Esophagus squamous epithelium (tissue), 5 donors: ENCODE measurements at places on chromosomes 2 and 18. TPM values are rescaled to one million over a fixed set of nuclear protein-coding genes. Genes with fewer than 3 reads are reported as not detected.

The SLC14A1 gene
- total RNA-seq, result 0.53 TPM

The ANTXR1 gene
- total RNA-seq, result 50.9 TPM

The EMILIN1 gene
- total RNA-seq, result 27.8 TPM

The TTC27 gene
- 18.4 TPM for total RNA-seq

The RAB17 gene
- 9.4 TPM for total RNA-seq

The TUBA4B gene
- not detected for total RNA-seq

The SPR gene
- 16.6 TPM for total RNA-seq

The C1QL2 gene
- not detected for total RNA-seq

The CRYGD gene
- not detected for total RNA-seq

DNA sequence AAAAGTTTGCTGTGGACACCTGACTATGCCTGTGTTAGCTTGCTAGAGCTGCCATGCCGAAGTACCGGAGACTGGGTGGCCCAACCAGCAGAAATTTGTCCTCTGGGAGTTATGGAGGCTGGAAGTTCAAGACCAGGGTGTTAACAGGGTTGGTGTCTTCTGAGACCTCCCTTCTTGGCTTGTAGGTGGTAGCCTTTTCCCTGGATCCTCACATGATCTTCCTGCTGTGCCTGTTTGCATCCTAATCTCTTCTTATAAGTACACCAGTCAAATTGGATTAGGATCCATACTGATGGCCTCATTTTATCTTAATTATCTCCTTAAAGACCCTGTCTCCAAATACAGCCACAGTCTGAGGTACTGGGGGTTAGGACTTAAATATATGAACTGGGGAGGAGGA lies 845 bp downstream of the TMEM177 start:
- no peak for DNase-seq

GRCh38 chr2:241410739-241411176 lies 54.7 kb downstream of the FARP2 start:
- DNase-seq, result no peak

DNA sequence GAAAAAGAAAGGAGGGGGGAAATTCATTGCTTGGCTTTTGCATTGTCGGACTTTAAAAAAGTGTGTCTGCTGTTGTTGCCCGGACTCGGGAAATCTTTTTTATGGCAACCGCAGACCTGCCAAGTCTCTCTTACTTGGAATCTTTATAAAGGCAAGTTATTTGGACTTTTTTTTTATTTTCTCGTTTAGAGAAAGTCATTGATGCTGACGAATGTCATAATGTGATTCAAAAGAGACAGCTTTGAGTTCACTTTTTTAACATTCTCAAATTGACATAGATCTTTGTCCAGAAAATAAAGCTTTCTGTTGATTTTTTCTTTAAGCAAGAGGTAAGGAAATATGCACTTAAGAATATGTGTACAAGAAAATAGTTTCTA lies 651 bp upstream of the ZNF521 start:
- DNase-seq, result no peak

GRCh38 chr18:51251625-51252024 lies 54.1 kb upstream of the MEX3C start:
- no peak for DNase-seq

DNA sequence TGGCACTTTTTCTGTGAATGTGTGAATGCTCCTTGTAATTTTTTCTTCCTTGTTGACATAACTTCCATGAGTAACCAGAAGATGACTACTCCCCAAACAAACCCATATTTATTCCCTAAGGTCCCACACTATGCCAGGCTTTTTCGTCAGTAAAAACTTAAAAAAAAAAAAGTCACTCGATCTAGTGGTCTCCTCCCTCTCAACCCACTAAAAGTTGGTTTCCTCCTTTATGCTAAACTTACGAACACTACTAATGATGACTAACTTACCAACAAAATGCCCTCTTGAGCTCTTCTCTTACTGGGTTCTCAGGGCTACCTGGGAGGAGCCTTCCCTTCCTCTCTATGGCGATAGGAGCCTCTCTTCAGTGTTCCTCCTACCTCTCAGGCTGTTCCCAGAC lies 18.2 kb downstream of the ACVR1 start:
- DNase-seq, result no peak

- no peak for DNase-seq
These were observed 29.4 kb downstream of the CERKL start for GRCh38 chr2:181627545-181627944.

- DNase-seq, result no peak
These were observed 102.1 kb upstream of the CDC42EP3 start for GRCh38 chr2:37773371-37774130.

DNA sequence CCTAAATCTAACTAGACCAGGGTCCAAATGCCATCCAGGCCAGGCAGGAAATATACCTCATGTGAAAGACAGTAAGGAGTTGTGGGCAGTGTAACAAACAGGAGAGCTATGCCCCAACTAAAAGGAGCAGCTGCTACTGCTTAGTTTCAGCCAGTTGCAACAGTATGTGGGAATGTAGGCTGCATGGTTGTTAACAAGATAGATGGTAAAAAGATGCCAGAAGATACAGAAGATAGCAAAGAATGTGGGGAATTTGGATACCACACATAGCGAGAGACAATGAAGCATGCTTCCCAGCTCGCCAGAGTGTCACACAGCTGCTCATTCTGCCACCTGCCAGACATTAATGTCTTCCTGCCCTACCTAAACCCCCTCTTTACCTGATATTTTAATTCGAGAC lies 39.4 kb upstream of the CYBRD1 start:
- no peak for DNase-seq

DNA sequence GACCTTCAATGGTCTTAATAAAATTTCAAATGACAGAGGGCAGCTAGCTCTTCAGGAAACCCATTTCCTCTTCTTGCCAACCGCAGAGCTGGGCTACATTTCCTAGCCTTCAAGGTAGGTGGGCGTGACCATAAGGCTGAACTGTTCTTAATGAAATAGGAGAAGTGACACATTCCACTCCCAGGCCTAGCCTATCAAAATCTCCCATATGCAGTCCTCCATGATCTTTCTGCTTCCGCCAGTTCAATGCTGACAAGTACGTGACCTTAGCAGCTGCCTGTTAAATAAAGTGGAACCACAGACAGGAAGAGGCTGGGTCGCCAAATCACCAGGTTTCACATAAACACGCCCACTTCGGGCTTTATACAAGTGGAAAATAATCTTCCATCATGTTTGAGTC lies 13.2 kb downstream of the SERPINE2 start:
- DNase-seq, result no peak

DNA sequence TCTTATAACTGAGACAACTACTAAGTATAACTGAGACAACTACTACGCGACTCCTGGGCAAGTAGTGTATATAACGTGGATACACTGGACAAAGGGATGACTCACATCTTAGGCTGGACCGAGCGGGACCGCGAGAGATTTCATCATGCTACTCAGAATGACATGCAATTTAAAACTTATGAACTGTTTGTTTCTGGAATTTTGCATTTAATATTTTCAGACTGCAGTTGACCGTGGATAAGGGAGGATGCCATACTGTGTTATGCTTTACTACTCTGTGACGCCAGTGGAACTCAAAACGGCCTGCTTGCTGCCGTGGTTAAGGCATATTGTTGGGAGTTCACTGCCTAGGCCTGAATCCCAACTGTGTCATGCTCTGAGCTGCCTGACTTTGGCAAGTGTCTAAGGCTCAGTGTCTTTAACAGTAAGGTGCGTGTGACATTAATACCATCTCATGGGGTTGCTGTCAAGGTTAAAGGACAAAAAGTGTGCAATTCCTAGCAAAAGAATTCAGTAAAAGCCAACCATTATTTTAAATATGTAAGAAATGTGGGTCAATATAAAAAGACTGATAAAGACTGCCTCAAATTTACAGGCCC lies 64.6 kb downstream of the BMP10 start:
- no peak for DNase-seq

DNA sequence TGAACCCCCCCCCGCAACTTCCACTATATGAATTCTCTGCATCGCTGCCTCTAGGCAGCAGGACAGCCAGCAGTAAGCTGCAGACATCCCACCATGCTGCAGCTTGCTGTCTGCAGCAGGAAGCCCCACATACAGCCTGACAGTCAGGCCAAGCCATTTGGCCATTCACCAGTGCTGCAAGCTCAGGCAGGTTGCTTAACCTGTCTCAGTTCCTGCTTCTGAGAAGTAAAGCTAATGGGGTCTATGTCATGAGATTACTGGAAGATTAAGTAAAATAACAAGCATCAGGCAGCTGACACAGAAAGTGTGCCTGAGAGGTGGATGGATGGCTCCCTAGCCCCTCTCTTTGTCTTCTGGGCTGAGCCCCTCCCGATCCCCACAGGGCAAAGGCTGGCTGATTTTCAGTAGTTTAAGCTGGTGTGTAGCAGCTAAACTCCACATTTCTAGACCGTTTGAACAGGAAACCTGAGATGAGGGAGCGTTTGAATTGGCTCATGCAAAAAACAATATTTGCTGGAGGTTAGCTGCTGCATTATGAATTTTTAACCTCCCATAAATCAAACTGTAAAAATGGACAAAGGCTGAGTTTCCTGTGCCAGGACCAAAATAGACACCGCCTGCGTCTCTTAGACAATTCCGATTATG lies 193.8 kb upstream of the ARL4C start:
- DNase-seq, result no peak

- DNase-seq, result no peak
These were observed 21.9 kb upstream of the CERS6 start for GRCh38 chr2:168434146-168434545.
